Trophoblast cell (in vitro differentiated cells and primary cell): ENCODE measurements at places on chromosomes 4 and X.

DNA sequence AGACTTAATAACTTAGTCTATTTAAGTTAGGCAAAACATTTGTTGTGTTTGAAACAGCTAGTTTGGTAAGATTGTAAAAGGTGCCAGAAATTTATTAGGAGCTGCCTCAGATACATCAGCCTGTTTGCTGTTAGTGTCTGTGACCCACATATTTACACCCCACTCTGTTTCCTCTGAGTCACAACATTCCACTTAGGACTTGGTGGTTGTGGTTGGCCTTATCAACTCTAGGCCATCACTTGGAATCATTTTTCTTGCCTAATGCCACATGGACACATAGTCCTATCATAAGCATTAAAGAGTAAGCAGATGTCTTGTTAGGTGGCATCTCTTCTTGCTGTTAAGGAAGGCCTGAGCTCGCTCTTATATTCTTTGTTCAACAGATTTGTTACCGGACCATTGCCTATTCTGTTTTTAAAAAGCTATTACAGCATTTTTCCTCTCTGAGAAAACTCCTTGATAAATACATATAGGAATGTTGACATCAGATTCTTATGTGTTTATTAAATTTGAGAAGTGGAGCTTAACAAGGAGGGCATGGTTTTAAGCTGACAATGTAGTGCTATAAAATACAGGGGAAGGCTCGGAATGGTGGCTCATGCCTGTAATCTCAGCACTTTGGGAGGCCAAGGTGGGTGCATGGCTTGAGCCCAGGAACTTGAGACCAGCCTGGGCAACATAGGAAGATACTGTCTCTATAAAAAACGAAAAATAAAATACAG lies 51.2 kb upstream of the PGRMC2 start:
- no peak overlapping the region for H3K27ac ChIP-seq
- no peak overlapping the region for H3K4me3 ChIP-seq
- H3K27me3 ChIP-seq, result no peaks in the 10 kb centered on the region

- H3K4me1 ChIP-seq, result peaks cover 5% of the 10 kb centered on the region
- no peaks in the 10 kb centered on the region for H3K36me3 ChIP-seq
- H3K4me3 ChIP-seq, result no peak overlapping the region
- DNase-seq, result peak; percentile 29
Measured at GRCh38 chr4:53537606-53538005, 53.7 kb downstream of the LNX1 start.

GRCh38 chr4:35325908-35326453 lies 918.3 kb downstream of the ARAP2 start:
- no peaks in the 10 kb centered on the region for H3K36me3 ChIP-seq
- no peak for DNase-seq
- H3K27ac ChIP-seq, result no peak overlapping the region

- no peak overlapping the region for H3K4me3 ChIP-seq
- H3K27me3 ChIP-seq, result no peaks in the 10 kb centered on the region
- peak; percentile 24 for DNase-seq
- H3K27ac ChIP-seq, result no peak overlapping the region
- no peaks in the 10 kb centered on the region for H3K4me1 ChIP-seq
- H3K36me3 ChIP-seq, result no peaks in the 10 kb centered on the region
Measured at GRCh38 chrX:54248309-54248708, 65.3 kb upstream of the FAM120C start.

GRCh38 chr4:6367371-6367851 lies 97.8 kb downstream of the WFS1 start:
- no peak overlapping the region for H3K27ac ChIP-seq
- H3K27me3 ChIP-seq, result no peaks in the 10 kb centered on the region
- H3K4me1 ChIP-seq, result no peaks in the 10 kb centered on the region

DNA sequence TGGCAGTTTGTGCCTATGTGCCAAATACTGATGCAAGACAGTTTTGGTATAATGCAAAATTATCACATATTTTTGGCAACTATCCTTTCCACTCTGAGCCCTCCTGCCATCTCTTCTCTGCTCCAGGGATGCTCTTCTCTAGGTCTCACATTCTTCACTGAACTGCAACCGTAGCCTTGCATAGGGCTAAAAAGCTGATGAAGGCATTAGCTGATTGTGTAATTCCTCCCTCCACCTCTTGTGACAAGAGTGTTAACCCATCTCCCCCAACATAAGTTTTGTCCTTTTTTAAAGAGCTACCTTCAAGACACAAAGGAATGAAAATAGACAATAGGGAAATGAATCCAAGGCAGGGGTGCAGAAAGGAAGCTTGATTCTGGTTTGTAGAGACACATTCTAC lies 33.1 kb upstream of the ANK2 start:
- H3K27ac ChIP-seq, result no peak overlapping the region
- DNase-seq, result no peak
- H3K4me3 ChIP-seq, result no peak overlapping the region
- H3K4me1 ChIP-seq, result no peaks in the 10 kb centered on the region
- H3K36me3 ChIP-seq, result no peaks in the 10 kb centered on the region

DNA sequence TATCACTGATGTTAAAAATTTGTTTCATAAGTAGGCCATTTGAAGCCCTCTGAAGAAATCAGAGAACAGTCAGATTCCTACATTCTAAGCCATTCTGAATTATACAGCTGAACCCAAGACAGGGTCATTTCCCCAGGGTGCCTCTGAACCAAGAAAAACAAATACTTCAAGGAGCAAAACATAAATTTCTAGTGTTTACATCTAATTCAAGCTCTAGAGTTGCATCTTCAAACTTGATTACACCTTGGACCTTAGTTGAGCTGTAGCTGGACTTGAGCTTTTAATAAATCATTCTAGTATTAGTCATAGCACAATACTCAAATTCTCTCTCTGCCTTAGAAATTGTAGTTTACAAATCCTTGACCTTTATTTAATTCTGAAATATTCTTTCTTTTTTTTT lies 87.6 kb upstream of the IL15 start:
- no peaks in the 10 kb centered on the region for H3K27me3 ChIP-seq
- H3K36me3 ChIP-seq, result no peaks in the 10 kb centered on the region
- no peak for DNase-seq
- H3K4me3 ChIP-seq, result no peak overlapping the region
- no peaks in the 10 kb centered on the region for H3K4me1 ChIP-seq
- no peak overlapping the region for H3K27ac ChIP-seq

GRCh38 chrX:7389576-7389975 lies 241.6 kb upstream of the PUDP start:
- H3K36me3 ChIP-seq, result no peaks in the 10 kb centered on the region
- no peak overlapping the region for H3K4me3 ChIP-seq
- H3K27me3 ChIP-seq, result no peaks in the 10 kb centered on the region
- H3K4me1 ChIP-seq, result no peaks in the 10 kb centered on the region
- DNase-seq, result peak; percentile 65

- H3K27ac ChIP-seq, result no peak overlapping the region
- H3K4me1 ChIP-seq, result no peaks in the 10 kb centered on the region
- no peaks in the 10 kb centered on the region for H3K36me3 ChIP-seq
- DNase-seq, result peak; percentile 1
Measured at GRCh38 chr4:189096717-189097116, 844.0 kb upstream of the FRG1 start.

DNA sequence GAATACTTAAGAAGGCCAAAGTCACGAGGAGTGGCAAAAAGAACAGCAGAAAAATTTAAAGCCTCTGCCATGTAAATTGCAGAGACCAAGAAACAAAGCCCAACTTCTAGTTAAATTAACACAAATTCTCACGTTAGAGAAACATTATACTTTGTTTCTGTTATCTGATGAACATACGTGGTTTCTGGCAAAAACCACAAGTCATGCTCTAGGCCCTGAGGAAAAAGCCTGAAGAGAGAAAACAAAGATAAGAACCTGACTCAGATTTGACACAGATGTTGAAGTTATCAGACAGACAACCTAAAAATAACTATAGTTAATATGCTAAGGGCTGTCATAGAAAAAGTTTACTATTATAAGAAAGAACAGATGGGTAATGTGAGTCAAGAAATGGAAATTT lies 149.1 kb upstream of the PCDH10 start:
- peak; percentile 65 for DNase-seq
- H3K27ac ChIP-seq, result peak overlapping the region; percentile 76
- peaks cover 2% of the 10 kb centered on the region for H3K4me1 ChIP-seq
- H3K4me3 ChIP-seq, result no peak overlapping the region
- H3K36me3 ChIP-seq, result no peaks in the 10 kb centered on the region

DNA sequence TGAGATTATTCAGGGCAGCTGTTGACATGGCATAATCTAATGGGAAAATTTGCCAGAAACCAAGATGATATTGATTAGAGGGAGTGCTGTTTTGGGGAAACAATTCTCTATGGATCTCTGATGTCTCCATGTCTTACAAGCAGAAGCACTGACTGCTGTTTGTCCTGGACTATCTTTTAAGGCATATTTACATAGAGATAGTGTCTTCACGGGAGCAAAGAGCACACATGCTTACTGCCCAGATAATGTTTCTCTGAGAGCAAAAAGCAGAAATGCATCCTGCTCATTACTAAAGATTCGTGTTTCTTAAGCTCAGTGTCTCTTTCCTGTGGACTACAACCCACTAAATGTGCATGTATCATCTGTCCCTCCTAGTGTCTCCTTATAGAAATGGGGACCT lies 41.3 kb upstream of the GLRA3 start:
- peaks cover 3% of the 10 kb centered on the region for H3K4me1 ChIP-seq
- no peaks in the 10 kb centered on the region for H3K27me3 ChIP-seq
- no peak overlapping the region for H3K4me3 ChIP-seq
- no peaks in the 10 kb centered on the region for H3K36me3 ChIP-seq

GRCh38 chr4:120218981-120219380 lies 152.3 kb upstream of the MAD2L1 start:
- no peaks in the 10 kb centered on the region for H3K36me3 ChIP-seq
- H3K4me1 ChIP-seq, result no peaks in the 10 kb centered on the region
- peak; percentile 29 for DNase-seq
- H3K27ac ChIP-seq, result no peak overlapping the region
- no peak overlapping the region for H3K4me3 ChIP-seq

GRCh38 chr4:140718241-140718952 lies 37.8 kb downstream of the TBC1D9 start:
- no peaks in the 10 kb centered on the region for H3K36me3 ChIP-seq
- peaks cover 19% of the 10 kb centered on the region for H3K4me1 ChIP-seq
- H3K27ac ChIP-seq, result no peak overlapping the region
- no peaks in the 10 kb centered on the region for H3K27me3 ChIP-seq
- peak; percentile 36 for DNase-seq

- H3K27ac ChIP-seq, result no peak overlapping the region
- H3K4me1 ChIP-seq, result no peaks in the 10 kb centered on the region
- DNase-seq, result no peak
- H3K36me3 ChIP-seq, result no peaks in the 10 kb centered on the region
- no peaks in the 10 kb centered on the region for H3K27me3 ChIP-seq
- no peak overlapping the region for H3K4me3 ChIP-seq
Measured at GRCh38 chrX:134633832-134634231, 24.4 kb downstream of the PLAC1 start.

DNA sequence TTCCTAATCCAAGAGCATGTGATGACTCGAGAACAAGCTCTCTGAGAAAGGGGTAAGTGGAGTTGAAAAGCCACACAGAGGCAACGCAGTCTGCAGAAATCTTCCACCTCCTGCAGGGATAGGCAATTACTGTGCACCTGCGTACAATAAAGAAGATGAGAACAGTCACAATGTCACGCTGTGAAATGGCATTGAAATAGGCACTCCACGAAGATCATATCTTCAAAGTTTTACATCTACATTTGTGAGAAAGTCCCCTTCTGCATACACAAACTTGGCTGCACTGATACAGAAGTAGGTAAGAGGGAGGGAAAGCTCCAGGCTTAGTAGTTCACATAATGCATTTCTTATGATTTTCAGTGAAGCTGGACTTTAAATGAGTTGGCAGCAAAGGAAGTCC lies 27.1 kb downstream of the DDX60L start:
- no peak for DNase-seq
- no peaks in the 10 kb centered on the region for H3K27me3 ChIP-seq
- no peak overlapping the region for H3K4me3 ChIP-seq

GRCh38 chrX:22220941-22221340 lies 51.8 kb upstream of the CBLL2 start:
- no peak overlapping the region for H3K27ac ChIP-seq
- H3K36me3 ChIP-seq, result no peaks in the 10 kb centered on the region
- DNase-seq, result peak; percentile 57

- H3K27ac ChIP-seq, result no peak overlapping the region
- no peaks in the 10 kb centered on the region for H3K36me3 ChIP-seq
- peak; percentile 41 for DNase-seq
- H3K4me3 ChIP-seq, result peak overlapping the region; percentile 72
- no peaks in the 10 kb centered on the region for H3K4me1 ChIP-seq
- peaks cover 2% of the 10 kb centered on the region for H3K27me3 ChIP-seq
Measured at GRCh38 chrX:36957425-36958328, 50.5 kb upstream of the FAM47C start.

GRCh38 chr4:113684534-113685091 lies 76.9 kb downstream of the CAMK2D start:
- no peaks in the 10 kb centered on the region for H3K27me3 ChIP-seq
- no peak overlapping the region for H3K4me3 ChIP-seq
- H3K27ac ChIP-seq, result no peak overlapping the region
- H3K4me1 ChIP-seq, result no peaks in the 10 kb centered on the region
- DNase-seq, result no peak

- no peak overlapping the region for H3K4me3 ChIP-seq
- DNase-seq, result no peak
- H3K36me3 ChIP-seq, result peaks cover under 1% of the 10 kb centered on the region
- H3K27me3 ChIP-seq, result no peaks in the 10 kb centered on the region
- peaks cover 22% of the 10 kb centered on the region for H3K4me1 ChIP-seq
Measured at GRCh38 chr4:120918788-120919187, 3.7 kb downstream of the PRDM5 start.

DNA sequence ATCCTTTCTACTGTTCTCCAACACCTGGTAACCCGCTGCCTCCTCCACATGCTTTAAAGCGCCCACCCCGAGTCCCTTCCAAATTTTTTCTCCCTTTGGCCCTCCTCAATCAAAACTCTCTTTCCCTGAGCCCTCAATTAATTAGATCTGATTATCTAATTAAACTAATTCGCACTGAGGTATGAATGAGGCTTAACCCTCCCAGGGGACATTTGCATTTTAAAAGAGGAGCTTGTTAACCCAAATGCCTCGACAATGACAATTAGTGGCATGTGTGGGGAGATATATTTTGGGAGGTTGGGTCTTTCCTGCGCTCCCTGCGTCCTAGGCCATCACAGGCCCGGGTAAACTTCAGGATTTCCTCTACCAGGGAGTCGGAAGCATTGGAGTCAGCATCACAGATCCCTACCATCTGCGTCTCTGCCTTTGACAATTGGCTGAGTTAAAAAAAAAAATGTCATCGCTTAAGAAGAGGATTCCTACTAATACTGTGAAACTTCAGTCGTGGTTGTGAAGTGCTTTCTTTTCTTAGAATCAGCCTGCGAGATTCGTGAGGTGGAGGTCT lies 50.6 kb downstream of the TENM3 start:
- no peak overlapping the region for H3K27ac ChIP-seq
- peaks cover 2% of the 10 kb centered on the region for H3K4me1 ChIP-seq
- H3K4me3 ChIP-seq, result no peak overlapping the region
- no peaks in the 10 kb centered on the region for H3K27me3 ChIP-seq
- H3K36me3 ChIP-seq, result peaks cover 5% of the 10 kb centered on the region

DNA sequence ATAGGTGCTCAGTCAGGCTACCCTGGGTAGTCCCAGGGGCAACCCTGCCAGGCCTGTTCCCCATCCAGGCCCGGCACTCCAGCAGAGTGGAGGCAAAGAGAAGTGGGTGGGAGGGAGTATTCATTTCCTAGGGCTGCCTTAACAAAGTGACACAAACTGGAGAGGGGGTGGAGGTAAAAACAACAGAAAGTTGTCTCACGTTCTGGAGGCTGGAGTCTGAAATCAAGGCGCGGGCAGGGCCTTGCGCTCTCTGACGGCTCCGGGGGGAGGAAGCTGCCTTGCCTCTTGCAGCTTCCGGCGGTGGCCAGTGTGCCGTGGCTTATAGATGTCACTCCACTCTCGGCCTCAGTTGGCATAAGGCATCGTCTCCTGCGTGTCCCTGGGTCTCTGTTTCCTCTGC lies 90.8 kb downstream of the DCTD start:
- no peaks in the 10 kb centered on the region for H3K4me1 ChIP-seq
- H3K36me3 ChIP-seq, result no peaks in the 10 kb centered on the region
- DNase-seq, result no peak
- no peaks in the 10 kb centered on the region for H3K27me3 ChIP-seq
- no peak overlapping the region for H3K4me3 ChIP-seq
